Stimulated activated CD4-positive, alpha-beta T cell treated with anti-CD3 and anti-CD28 coated beads, Interleukin-4, amount 100 ng/mL, for 24 hours (primary cell): ENCODE measurements at places on chromosomes 3 and 15.

GRCh38 chr3:12869035-12869621, 27.8 kb upstream of the RPL32 start:
- peak; percentile 37 for DNase-seq

GRCh38 chr15:79478108-79478507, 46.0 kb downstream of the MINAR1 start:
- DNase-seq = no peak

DNA sequence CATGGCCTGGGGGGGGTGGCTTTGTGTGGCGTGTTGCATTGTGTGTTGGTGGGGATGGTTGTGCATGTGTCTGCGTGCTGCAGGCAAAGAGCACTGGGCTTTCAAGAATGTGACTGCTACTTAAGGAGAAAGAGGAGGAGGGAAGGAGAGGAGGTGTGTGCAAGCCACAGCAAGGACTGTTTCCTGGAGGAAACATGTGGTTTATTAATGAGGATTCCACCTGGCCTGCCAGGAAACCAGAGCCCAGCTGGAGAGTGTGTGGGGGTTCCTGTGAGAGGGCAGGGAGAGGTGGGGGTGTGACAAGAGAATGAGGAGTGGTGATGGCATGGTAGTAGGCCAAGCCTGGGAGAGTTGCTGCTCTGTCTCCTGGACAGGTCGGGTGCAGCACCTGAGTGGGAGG, 258.1 kb upstream of the ROPN1 start:
- no peak for DNase-seq

- peak; percentile 40 for DNase-seq
These were observed 15.5 kb upstream of the ZBED2 start for GRCh38 chr3:111610612-111611054.

DNA sequence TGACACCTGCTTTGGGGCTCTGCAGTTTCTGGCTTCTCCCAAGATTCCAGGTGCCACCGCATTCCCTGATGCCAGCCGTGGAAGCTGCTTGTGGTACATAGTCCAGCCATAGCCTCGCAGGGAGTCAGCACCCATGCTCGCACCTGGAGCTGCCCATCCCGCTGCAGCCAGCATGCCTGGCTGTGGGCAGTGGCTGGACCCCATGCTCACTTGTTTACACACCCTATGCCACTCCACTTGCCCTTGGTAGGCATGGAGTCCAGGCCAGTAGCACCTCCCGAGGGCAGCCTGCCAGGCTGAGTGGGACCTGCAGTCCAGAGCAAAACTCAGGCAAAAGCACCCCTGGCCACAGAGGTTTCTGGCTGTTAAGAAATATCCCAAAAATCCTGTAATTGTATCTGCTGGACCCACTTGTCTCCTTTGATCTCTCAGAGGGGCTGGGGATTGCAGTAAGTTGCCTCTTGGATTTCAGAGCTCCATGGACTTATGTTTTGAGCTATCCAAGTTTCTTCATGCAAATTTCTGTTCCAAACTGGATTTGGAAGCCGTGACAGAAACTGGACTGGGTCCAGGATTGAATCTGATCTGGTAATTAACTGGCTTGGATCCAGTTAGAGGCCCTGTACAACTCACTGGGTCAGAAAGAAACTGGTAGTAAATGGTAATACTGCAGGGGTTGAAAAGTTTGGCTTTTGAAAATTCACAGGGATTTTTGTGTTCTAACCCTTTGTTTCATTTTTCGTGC, 149.3 kb downstream of the FMN1 start:
- no peak for DNase-seq

- DNase-seq = no peak
These were observed 98.2 kb downstream of the MYH15 start for GRCh38 chr3:108412121-108412750.
